ENCODE measurements at places on chromosomes 12 and 14.

DNA sequence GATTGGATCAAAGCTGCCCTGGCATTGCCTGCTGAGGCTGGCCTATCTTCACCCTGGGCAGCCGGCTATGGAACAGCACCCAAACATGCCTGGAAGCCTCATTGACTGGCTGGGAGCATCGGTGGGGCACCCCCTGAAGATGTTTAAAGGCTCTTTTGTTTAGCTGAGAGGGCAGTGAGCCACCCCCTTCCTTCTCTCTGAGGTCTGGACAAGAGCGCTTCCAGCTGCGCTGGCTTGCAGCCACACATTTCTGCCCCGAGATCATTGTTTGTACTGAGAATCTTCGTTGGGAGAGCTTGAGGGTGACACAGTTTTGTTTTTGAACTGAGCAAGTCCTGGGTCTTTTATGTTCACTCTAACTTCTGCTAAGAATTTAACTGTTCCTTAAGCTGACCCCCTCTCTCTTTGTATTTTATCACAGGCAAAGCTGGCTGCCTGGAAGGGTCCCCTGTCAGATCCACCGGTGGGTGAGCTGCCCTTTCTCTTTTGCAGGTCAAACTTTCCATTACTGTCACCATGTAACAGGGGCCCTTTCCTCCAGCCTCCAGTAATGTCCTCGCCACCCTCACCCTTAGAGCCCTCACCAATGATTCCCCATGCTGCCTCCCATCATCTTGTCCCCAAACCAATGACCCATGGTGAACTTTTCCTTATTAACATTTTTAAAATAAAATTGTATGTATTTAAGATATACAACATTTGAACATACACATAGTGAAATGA, 212.2 kb downstream of the KIF26A start:
- DNase-seq = no peak

- DNase-seq = no peak
Observed at GRCh38 chr12:25459541-25459951, 93.5 kb downstream of the LMNTD1 start.

DNA sequence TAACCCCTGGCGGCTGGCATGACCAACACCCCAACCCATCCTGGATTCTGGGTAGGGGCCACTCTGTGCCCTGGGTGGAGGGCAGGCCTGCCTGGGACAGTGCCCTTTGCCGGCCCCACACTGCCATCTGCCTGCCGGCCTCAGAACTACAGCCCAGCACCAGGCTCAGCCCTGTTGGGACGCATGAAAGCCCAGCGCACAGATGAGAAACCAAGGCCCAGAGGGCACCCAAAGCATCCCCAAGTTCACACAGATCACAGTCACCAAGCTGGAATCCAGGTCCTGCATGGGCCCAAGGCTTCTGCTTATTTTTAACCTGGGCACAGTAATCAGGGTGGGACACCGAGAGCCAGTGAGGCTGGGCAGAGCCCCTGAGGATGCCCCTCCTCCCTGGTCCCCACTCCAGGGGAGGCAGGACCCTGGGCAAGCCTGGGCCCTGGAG, 26.2 kb downstream of the RFLNA start:
- DNase-seq = peak; percentile 56

DNA sequence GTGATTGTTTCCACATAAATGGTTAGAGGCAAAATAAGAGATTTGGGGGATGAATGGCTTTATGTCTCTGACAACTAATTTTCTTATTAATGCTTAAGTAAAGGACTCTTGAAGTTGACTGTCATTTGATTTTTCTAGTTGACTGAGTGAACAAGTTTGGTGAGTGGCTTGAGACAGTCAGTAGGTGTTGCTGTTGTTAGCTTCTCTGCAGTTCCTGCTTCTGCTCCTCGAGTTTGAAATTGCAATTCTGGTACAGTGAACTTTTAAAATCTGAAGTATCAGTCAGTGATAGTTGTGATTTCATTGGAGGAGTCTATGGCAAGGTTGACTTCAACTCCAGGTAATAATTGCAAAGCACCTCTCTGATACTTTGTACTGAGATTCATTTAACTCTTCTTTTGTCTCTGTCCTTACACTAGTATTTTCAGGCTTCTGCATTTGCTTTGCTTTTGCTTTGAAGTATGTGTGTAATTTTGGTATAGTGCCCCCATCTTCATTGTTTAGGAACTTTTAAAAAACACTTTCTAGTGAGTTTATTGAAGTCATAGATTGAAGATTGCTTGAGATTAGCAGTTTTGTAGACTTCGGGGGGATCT, 415.5 kb downstream of the PCNX1 start:
- DNase-seq = no peak

DNA sequence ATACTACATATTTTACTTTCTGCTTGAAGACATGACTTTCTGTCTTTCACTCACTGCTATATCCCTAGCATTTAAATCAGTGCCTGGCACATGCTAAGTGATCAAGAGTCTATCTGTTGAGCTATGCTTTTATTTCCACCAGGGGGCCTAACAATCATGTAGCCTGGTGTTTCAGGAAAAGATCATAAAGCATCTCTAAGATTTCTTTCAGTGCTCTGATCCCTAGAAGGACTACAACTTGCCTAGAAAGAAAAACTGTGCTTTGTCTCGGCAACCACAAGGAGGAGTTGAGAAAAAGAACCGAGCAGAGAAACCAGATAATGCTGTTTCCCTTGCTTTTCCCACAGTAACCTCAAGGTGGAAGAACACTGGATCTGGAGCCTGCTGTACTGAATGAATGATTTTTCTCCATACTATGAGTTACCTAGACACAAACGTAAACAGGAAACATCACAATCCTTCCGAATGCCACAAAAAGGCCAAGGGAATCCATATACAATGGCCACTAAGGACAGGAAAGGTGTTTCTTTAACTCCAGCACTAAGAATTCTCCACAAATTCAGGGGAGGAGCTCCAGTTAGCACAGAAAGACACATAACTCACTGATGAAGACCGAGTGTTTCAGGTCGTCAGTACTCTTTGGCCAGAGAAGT, 1.2 kb downstream of the CRY1 start:
- peak; percentile 9 for DNase-seq

GRCh38 chr14:64654246-64654900, 49.9 kb upstream of the PLEKHG3 start:
- no peak for DNase-seq

DNA sequence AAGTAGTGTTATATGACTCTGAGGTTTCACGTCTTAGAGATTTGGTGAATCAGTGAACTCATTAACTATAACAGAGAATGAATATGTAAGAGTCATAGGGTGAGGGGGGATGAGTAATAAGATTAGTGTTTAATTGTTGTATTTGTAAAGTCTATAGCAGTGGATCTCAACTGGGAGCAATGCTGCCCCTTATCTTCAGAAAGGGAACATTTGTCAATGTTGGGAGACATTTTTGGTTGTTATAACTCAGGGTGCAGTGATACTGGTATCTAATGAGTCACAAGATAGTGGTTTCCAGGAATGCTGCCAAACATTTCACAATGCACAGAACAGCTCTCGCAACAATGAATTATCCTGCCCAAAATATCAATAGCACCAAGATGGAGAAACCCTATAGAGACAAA, 1193.7 kb downstream of the GALC start:
- DNase-seq = no peak

- no peak for DNase-seq
Observed at GRCh38 chr12:26761775-26762174, 71.2 kb downstream of the ITPR2 start.

GRCh38 chr12:62458626-62459025, 8.0 kb upstream of the MON2 start:
- DNase-seq = no peak
